ENCODE measurements at places on chromosomes 5 and 9. TPM values are rescaled to one million over a fixed set of nuclear protein-coding genes. Genes with fewer than 3 reads are reported as not detected.

The PCDHA13 gene
- total RNA-seq: 0.09 TPM

The CCDC152 gene
- 5.1 TPM for total RNA-seq

The C5 gene
- total RNA-seq: 1.5 TPM

The STOML2 gene
- 110 TPM for total RNA-seq

The AFAP1L1 gene
- 59.7 TPM for total RNA-seq

The PLCXD3 gene
- 63.3 TPM for total RNA-seq

The FGF18 gene
- total RNA-seq: 1.6 TPM

The PRDM9 gene
- total RNA-seq: not detected

The C9orf43 gene
- 0.47 TPM for total RNA-seq

GRCh38 chr9:134130503-134131375 is 5.1 kb upstream of the WDR5 start:
- DNase-seq: peak; percentile 79

GRCh38 chr9:107513464-107514100 is 24.0 kb upstream of the KLF4 start:
- no peak for DNase-seq

GRCh38 chr9:108002371-108002956 is 512.9 kb upstream of the KLF4 start:
- DNase-seq: no peak

DNA sequence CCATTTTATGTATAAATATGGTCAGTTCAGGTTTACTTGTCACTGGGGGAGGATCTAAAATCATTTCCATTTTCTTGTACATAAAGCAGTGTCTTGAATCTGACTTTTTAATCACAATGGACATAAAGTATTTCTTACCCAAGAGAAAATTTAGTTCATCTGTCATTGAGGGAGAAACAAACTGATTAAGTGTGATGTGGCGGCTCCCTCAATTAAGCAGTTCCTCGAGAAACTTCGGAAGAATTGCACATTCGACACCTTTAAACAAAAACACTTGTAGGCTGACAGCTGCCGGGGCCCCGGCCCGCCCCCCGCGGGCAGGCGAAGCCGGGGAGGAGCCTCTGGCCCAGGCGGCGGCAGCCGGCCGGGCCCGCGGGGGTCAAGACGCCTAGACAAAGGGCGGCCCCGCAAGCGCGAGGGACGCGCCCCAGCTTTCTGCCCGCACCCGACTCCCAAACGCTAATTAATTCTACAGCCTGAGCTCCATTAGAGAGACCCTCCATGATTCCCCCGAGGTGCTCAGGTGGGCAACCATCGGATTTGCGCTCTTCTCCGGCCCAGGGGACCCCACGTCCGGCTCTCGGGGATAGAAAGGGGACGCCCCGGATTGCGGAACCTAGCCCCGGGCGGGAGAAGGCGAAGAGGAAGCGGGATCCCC is 750 bp downstream of the TRIM36 start:
- DNase-seq: peak; percentile 53

- no peak for DNase-seq
Measured at GRCh38 chr9:71929791-71930440, 18.5 kb downstream of the C9orf85 start.

GRCh38 chr5:2749514-2750025 is 1.9 kb downstream of the IRX2 start:
- no peak for DNase-seq

DNA sequence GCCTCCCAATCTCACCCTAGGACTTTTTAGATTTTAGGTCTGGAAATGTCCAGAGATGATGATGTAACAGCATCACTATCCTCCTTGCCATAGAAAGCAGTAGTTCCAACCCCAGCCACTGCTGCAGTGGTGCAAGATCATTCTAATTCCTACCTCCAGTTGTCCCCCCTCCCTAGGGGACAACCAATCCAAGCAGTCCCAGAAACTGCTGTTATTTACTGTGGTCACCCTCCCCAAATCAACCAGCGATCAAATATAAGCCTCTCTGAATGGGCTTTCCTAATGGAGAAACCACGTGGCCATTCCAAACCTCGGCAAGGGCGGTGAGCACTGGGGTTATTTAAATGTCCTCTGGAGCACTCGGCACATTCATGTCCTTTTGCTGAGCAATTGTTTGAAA is 159.8 kb downstream of the SLF1 start:
- DNase-seq: no peak

- DNase-seq: peak; percentile 34
Measured at GRCh38 chr5:127723571-127723970, 20.4 kb downstream of the CCDC192 start.

DNA sequence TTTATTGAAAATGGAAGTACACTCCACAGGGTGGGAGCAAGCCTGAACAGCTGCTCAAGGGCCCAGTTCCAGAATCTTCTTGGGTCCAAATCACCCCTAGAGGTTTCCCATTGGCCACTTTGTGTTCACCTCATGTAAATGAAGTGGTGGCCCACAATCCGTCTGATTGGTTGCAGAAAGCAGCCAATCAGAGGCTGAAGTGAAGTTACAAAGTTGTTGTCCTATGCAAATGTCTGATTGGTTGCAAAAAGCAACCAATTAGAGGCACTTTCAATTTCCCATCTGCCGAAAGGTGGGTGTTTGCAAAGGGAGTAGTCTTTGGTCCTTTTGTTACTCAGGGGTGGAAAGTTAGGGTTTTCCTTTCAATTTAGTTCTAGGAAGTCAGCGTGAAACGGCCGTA is 8.8 kb downstream of the TMEM171 start:
- DNase-seq: no peak

- DNase-seq: no peak
Measured at GRCh38 chr5:65903581-65903980, 22.8 kb upstream of the ERBIN start.

DNA sequence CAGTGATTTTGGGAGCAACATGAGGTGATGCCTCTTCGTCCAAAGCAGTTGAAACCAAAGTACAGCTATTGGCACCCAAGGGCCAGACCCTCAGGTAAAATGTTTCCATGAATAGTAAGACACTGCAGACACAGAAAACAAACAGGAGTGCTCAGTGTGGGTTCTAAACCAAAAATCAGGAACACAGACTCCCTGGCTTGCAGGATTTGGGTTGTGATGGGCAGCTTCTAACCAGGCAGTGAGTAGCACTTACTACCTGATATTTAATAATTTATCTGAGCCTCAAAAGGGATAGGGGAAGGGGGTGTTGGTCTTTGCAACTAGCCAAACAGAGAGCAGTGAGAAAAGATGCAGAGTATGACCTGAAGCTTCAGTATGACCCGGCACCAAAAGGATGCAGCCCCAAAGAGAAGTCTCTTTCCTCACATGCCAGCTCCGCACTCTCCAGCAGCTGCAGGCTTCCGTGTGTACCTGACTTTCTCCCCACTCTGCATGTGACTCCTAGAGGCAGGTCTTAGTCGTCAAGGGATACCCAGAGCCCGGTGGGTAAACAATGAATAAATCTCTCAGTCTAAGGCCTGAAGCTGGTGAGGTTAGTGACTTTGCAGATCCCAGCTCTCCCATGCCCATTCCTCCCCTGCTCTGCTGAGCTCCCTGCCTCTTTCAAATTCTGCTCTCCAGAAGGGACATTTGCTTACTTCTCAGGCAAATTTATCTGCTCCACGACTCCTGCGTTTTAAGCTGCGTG is 105.4 kb upstream of the SPOCK1 start:
- no peak for DNase-seq

Data from right cardiac atrium (tissue), 5 donors.